ENCODE measurements at places on chromosomes 2 and 18.

DNA sequence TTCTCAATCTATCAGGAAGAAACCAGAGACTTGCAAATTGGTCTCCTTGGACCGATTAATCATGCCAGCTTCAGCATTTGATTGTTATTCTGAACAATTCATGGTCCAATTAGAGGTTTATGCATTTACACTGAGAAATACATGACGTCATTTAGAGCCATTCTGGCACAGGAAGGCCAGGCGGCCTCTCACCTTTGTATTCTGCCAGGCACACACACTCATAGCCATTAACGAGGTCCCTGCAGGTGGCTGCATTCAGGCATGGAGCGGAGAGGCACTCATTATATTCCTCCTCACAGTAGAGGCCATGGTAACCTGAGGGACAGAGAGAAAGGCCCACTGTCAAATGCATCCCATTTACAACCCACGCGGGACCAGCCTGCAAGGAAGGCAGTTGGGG lies 146.8 kb upstream of the PID1 start:
- DNase-seq: no peak

- no peak for DNase-seq
These were observed 61.3 kb downstream of the PTRHD1 start for GRCh38 chr2:24731923-24732322.

DNA sequence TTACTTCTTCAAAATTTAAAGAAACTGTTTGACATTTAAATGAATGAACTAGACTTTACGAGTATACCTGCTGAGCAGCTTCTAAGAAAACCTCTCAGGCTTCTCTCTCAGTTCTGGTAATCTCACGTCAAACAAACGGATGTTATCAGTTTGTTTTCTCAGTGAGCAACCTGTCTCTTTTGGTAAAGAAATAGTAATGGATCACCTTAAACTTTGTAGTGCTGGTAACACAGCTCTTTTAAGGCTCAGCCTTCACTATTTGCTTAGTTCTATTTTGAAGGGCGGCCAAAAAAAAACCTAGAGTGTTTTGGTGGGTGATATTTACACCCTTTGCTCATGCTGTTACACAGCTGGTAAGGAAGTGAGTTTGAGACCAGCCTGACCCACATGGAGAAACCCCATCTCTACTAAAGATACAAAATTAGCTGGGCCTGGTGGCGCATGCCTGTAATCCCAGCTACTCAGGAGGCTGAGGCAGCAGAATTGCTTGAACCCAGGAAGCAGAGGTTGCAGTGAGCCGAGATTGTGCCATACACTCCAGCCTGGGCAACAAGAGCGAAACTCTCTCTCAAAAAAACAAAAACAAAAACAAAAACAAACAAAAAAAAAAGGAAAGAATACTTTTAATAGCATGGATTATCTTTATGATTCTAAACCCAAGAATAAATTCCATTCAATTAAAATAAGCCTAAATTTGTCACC lies 15.9 kb downstream of the FN1 start:
- DNase-seq: no peak

- no peak for DNase-seq
These were observed 180.4 kb downstream of the ANKRD30B start for GRCh38 chr18:14928396-14928795.

DNA sequence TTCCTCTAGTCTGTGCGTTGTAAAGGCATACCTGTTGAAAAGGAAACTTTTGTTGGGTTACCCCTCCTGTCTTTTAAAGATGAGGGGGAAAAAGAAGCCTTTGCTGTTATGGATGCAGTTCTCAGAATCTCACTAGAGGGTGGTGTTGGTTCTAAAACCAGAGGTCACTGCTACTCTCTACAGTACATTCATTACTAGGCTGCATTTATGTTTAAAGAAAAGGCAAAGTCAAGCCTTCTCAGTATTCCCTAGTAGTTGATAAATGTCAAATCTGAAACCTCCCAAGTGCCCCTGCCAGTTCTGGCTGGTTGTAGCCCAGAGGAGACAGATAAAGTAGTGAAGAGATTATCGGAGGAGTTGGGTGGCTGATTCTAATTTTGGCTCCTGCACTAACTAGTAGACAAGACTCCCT lies 1.4 kb upstream of the PLCL1 start:
- DNase-seq: peak; percentile 11

- no peak for DNase-seq
These were observed 92.6 kb downstream of the ACTR2 start for GRCh38 chr2:65320042-65320725.

DNA sequence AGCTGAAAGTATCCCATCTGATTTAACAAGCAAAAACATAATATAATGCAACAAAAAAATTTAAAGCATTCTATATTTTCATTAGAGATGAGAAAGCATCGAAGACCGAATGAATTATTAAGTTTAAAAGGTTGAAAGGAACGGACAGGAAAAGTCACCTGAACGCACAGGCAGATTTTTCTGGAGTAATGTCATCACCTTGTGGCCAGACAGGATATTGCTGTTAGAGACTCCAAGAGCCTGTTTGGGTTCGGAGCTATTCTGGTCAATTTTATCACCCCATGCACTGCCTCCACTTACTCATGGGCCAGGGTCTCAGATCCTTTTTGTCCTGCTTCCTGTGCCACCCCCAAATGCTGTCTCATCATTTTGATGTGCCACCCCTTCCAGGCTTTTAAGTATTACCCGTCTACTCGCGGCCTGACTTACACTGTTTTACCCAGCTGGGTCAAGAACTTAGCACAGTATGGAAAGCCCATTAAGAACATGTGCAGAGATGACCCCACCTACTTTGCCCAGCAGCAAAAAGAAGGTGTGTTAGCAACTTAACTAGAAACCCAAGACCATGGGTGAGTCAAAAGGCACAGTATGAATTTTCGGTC lies 27.3 kb downstream of the GKN2 start:
- DNase-seq: peak; percentile 24

DNA sequence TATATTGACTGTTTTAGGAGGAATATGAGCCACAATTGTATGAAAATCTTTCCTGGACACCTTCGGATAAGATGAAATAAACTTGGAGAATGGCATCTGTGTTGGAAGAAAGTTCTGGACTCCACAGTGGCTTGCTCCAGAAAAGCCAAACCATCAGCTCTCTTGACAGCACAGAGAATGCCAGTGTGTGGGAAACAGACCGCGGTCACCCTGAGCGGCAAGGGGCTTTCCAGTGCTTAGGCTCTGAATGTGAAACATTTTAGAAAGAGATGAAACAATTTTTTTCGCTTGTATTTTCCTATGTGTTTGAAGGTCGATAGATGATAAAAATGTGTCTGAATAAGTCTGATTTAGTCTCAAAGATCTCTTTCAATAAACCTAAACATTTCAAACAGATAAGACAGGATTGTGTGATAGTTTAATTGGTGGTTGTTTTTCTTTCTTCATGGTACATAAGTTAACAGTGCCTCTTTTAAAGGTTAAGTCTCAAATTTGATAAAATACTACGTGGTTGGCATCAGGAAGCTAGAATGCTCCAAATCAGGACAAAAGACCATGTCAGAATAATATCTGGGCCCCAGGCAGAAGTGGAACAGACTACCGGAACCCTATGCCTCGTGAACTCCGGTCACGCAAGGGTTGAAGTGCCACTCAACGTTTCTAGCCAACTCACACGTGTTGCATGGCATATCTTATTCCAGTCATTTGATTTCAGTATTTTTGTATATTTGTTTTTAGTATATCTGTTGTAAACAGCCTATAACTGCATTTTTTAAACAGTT lies 28.9 kb downstream of the PTGR3 start:
- no peak for DNase-seq
